ENCODE measurements at places on chromosomes 3 and 15.

DNA sequence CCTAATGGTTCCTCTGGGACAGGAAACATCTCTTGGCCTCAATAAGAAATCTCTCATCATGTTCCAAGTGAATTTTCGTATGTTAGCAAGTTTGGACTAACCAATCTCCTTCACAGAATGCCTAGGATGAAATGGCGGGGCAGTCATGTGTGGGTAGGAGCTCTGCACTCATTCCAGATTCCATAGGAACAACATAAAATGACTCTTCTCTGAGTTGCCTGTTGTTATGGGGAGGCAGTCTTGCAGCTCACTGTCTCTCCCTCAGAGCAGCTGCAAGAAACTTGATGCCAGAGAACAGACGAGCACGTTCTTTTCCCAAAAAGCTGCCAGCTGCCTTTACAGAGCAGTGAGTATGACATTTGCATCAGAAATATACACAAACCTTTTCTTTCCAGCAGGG, 34.1 kb downstream of the SPATA12 start:
- H3K27me3 ChIP-seq: no peaks in the 10 kb centered on the region
- no peak overlapping the region for H3K4me3 ChIP-seq
- H3K36me3 ChIP-seq: no peaks in the 10 kb centered on the region
- H3K4me1 ChIP-seq: peaks cover 6% of the 10 kb centered on the region
- no peak for DNase-seq
- no peak overlapping the region for H3K27ac ChIP-seq

- no peak overlapping the region for H3K4me3 ChIP-seq
- no peaks in the 10 kb centered on the region for H3K4me1 ChIP-seq
- H3K36me3 ChIP-seq: peaks cover 6% of the 10 kb centered on the region
- no peaks in the 10 kb centered on the region for H3K27me3 ChIP-seq
These were observed 24.8 kb downstream of the CCDC80 start for GRCh38 chr3:112615989-112616731.

- peak overlapping the region; percentile 36 for H3K4me3 ChIP-seq
- DNase-seq: peak; percentile 60
- H3K36me3 ChIP-seq: no peaks in the 10 kb centered on the region
- peaks cover 11% of the 10 kb centered on the region for H3K27me3 ChIP-seq
These were observed 133.3 kb upstream of the CHL1 start for GRCh38 chr3:63095-63765.

GRCh38 chr15:93505506-93505905, 416.5 kb upstream of the RGMA start:
- DNase-seq: no peak
- no peak overlapping the region for H3K27ac ChIP-seq
- H3K4me3 ChIP-seq: no peak overlapping the region
- no peaks in the 10 kb centered on the region for H3K27me3 ChIP-seq
- no peaks in the 10 kb centered on the region for H3K36me3 ChIP-seq

- H3K27ac ChIP-seq: no peak overlapping the region
- no peak overlapping the region for H3K4me3 ChIP-seq
- peaks cover 15% of the 10 kb centered on the region for H3K4me1 ChIP-seq
- peaks cover 22% of the 10 kb centered on the region for H3K36me3 ChIP-seq
- no peaks in the 10 kb centered on the region for H3K27me3 ChIP-seq
These were observed 5.2 kb downstream of the RCCD1 start for GRCh38 chr15:90959894-90960293.

Data from MCF 10A (cell line).